ENCODE measurements at places on chromosomes 3 and 15.

DNA sequence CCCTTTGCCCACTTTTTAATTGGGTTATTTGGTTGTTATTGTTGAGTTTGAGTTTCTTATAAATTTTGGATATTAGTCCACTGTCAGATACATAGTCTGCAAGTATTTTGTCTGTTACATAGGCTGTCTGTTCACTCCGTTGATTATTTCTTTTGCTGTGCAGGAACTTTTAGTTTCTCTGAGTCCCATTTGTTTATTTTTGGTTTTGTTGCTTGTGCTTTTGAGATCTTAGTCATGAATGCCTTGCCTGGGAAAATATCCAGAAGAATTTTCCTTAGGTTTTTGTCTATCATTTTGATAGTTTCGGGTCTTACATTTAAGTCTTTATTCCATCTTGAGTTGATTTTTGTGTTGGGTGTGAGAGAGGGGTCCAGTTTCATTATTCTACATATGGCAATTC, 254.5 kb downstream of the NLGN1 start:
- DNase-seq, result no peak

GRCh38 chr15:92924216-92924615, 24.1 kb downstream of the CHD2 start:
- no peak for DNase-seq

- DNase-seq, result no peak
Measured at GRCh38 chr15:75211436-75212199, 9.9 kb downstream of the C15orf39 start.

DNA sequence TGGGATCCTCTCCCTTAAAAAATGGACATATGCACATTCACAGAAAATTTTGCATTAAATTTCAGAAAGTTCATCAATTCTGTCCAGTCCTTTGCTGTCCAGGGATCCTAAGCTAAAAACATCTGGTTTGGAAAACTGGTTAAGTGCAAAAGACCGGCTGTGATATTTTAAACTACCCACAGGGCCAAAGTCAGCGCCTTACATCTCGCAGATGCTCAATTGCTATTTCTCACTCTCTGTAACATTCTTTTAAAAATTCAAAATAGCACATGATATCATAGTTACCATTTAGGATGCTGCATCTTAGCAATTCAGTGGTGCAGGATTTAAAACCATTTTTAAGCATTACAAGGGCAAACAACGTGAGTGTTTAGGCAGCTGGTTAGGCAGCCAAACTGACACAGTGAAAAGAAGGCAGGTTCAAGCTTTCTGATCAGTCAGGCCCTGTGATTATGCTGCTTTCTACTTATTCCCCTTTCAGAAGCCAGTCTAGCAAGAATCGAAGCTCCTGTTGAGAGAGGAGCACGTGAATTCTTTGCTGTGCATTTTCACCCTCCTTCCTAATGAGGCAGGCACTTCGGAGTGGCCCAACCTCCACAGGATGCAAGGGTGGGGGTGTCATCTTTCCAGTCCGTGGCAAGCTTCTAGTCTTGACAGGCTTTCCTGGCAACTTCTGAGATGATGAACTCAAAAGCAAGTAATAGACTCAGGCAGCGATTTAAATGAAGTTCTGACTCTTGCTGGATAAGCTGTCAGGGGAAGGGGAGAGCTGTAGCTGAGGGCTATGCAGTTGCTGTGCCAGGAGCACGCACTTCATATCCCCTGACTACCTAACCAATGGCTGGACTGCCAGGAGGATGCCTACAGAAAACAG, 8.8 kb downstream of the PRICKLE2 start:
- no peak for DNase-seq

DNA sequence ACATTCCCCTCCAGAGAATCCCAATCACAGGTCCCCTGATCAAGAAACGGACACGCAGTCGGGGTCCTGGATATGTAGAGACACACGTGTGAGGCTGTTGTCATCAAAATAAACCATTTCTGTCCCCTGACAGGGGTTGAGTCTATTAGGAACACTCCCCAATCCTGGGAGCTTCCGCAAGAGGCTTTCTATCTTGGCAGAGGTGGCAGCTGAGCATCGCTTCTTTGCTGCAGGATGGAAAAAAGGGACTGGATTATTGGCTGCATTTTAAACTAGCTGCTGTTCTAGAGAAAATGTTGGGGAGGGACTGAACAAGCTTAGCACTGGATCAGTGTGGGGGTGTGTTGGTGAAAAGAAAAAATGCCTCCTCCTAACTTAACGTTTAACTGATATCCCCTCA, 2.5 kb upstream of the CNTN4 start:
- no peak for DNase-seq

DNA sequence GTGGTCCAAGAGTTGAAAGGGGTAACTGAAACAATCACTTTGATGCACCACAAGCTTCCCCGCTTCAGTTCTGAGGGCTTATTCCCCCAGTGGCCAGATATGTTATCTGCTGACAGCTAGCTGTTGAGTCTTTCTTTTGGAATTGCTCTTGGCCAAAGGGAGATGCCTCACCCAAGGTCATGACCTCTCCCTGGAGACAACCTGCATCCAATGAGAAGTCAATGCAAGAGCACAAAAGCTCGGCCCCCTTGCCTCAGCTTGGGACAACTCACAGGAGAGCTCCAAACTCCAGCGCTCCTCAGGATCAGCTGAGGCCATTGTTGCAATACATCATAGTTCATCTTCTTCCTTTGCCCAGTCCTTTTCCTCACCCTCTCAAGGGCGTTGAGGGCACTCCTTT, 31.0 kb upstream of the THBS1 start:
- no peak for DNase-seq

DNA sequence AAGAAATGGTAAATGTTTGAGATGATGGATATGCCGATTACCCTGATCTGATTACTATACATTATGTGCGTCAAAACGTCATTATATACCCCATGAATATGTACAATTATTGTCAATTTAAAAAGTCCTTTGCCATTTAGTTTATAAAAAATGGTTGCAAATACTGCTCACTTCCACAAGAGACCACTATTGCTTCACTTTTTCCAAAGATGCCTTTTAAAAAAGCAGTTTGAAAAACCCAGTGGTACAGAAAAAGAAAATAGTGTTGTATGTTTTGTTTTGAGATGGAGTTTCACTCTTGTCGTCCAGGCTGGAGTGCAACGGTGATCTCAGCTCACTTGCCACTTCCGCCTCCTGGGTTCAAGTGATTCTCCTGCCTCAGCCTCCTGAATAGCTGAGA, 39.3 kb downstream of the EDEM1 start:
- no peak for DNase-seq

- no peak for DNase-seq
Measured at GRCh38 chr3:11134794-11135193, 19.5 kb upstream of the HRH1 start.

Measured in activated T-helper 1 cell treated with Interleukin-2 at 50 U/mL for 16 hours (primary cell).